ENCODE measurements at places on chromosomes 2 and 18.

GRCh38 chr18:32328379-32328778 lies 138.5 kb downstream of the MEP1B start:
- no peak for DNase-seq

DNA sequence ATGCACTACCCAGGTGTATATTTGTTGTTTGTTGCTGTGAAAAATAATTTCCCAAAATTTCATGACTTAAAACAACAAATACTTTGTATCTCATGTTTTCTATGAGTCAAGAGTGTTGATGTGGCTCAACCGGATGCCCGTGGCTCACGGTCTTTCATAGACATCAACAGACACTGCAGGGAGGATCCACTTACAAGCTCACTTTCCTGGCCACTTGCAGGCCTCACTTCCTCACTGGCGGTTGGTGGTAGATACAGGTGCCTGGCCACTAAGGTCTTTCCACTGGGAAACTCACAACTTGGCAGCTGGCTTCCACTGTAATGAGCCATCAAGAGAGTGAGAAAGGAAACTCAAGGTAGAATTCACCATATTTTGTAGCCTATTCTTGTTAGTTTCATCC lies 662.9 kb downstream of the IRS1 start:
- no peak for DNase-seq

DNA sequence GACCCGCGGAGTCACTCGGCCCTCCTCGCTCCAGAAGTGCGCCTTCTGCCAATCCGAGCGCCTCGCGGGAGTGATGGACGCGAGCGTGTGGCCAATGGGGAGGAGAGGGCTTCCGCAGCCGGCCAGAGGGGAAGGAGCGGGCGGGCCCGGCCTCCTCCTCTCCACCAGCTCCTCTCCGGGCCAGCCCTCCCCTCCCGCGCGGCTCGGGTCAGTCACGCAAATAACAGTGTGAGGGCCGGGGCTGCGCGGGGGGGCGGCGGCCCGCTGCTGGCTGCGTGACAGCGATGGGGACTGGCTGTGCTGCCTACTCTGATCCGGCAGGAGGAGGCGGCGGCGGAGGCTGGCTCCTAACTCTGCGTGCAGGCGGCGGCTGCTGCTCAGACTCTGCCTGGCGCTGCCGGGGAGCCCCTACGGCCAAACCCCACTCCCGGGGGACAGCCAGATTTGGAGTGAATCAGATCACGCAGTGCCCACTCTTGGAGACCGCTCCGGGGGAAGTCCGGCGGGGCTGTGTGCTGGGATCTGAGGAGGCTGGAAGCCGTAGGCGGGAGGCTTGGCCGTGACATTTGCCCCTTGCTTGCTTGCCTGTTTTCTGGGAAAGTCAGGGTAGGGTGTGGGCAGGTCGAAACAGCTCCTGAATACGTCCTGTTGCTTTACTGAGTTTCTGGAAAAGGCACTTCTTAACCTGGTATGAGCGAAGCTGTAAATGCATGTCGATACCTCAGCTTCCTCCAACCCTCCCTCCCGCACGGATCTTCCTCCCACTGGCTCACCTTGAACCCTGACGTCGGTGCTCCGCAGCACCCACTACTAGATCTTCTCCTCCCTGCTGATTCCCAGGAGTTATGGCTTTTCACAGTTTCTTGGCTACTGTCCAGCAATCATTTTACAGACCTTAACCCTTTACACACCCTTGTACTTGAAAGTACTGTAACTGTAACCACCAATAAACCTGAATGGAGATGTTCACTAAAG lies 97.9 kb upstream of the SERTAD2 start:
- no peak for DNase-seq

GRCh38 chr2:152440460-152440859 lies 105.5 kb downstream of the FMNL2 start:
- DNase-seq = no peak

DNA sequence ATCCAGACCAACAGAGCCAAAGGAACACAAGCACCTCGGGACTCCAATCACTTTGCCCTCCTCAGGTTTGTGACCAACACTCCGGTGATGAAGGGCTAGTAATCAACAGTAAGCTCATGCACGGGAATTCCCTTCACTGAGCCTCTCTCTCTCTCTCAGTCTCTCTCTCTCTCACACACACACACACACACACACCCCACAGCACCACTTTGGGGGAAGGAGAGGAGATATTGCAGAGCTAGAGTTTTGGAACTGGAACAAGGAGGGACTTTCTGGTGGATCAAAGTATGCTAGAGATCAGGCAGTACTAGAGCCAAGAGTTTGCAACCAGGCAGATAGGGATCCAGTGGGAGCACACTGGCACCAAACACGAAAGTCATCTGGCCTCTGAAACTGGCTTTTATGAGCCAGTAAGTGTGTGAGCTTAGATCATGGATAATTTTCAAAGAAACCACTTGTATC lies 98.7 kb downstream of the ANKRD44 start:
- DNase-seq = peak; percentile 26

GRCh38 chr2:114515882-114516281 lies 73.4 kb downstream of the DPP10 start:
- no peak for DNase-seq

DNA sequence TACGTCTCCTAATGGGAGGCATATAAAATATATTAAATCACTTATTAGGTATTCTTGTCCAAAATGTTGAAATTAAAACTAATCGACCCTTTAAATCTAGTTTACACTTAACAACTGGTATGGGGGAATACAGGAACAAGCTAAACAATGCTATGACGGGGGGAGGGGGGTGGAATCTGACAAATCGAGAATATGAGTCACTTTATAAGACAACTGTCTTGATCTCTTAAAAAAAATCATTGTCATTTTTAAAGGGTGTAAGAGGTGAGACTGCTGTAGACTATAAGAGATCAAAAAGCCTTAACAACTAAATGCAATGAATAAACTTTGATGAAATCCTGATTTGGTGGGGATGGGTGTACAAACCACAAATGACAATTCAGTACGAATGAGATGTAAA lies 6.0 kb downstream of the MAP3K2 start:
- DNase-seq = no peak

DNA sequence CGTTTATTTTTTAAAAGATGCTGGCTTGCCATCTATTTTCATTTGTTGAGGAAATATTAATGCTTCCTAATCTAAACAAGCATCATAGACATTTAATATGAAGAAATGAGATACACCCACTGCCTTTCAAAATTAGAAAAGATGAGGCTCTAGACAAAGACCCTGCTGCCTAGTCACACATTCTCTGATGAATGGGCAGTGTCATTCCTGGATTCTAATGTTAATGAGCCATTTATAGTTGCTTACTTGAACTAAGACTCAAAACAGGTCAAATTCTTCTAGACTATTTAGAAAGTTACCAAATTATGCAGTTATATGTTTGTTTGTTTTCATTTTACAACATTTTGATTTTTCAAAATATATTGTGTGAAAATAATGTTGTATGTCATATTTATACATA lies 237.6 kb downstream of the CDH7 start:
- DNase-seq = no peak

DNA sequence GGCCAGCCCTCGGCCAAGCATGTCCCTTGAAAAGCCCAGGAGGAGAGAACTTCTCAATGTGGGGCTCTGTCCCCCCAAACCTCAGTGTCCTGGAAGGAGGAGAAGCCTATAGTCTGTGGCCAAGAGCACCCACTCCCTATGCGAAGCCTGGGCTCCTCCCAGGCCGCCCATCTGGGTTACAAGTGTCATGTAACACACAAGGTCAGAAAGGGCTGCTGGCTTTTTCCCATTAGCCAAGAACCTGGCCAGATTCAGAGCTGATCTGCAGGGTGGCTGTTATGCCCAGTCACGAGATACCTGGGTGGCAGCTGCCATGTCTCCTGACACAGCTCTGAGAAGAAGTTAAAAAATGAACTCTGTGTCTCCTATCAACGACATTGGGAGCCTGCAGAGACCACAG lies 170.7 kb downstream of the TNS1 start:
- no peak for DNase-seq

GRCh38 chr2:62471816-62472215 lies 34.2 kb downstream of the TMEM17 start:
- DNase-seq = no peak

GRCh38 chr2:27720004-27720551 lies 51.4 kb upstream of the MRPL33 start:
- DNase-seq = no peak

- no peak for DNase-seq
These were observed 502.8 kb upstream of the LRRTM4 start for GRCh38 chr2:78024996-78025395.

GRCh38 chr18:48848641-48849143 lies 102.1 kb downstream of the SMAD7 start:
- no peak for DNase-seq

- no peak for DNase-seq
These were observed 23.0 kb upstream of the ACTR2 start for GRCh38 chr2:65204461-65205210.

DNA sequence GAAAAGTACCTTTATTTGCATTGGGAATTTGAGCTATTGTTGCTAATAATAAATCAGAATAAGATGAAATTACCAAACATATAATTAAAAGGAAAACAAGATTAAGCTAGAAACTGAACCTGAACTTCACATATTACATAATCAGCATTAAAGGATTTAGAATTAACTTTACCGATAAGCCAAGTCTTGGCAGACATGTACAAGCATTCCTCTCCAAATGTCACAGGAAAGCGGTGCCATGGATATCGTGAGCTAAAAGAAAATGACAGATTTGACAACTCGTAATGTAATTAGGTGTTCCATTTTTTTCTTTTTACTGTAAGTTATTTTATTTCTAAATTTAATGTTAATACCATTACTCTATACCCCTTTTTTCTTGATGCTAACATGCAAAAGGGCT lies 55.1 kb upstream of the CD302 start:
- no peak for DNase-seq

- DNase-seq = no peak
These were observed 483.4 kb downstream of the RNF144A start for GRCh38 chr2:7400628-7401027.

GRCh38 chr2:211688196-211688595 lies 850.4 kb downstream of the ERBB4 start:
- DNase-seq = no peak

GRCh38 chr2:219433666-219434467 lies 776 bp upstream of the SPEG start:
- no peak for DNase-seq

- no peak for DNase-seq
These were observed 23.8 kb upstream of the IL1R2 start for GRCh38 chr2:101967826-101968513.

GRCh38 chr2:38702413-38702812 lies 36.5 kb downstream of the GALM start:
- no peak for DNase-seq

DNA sequence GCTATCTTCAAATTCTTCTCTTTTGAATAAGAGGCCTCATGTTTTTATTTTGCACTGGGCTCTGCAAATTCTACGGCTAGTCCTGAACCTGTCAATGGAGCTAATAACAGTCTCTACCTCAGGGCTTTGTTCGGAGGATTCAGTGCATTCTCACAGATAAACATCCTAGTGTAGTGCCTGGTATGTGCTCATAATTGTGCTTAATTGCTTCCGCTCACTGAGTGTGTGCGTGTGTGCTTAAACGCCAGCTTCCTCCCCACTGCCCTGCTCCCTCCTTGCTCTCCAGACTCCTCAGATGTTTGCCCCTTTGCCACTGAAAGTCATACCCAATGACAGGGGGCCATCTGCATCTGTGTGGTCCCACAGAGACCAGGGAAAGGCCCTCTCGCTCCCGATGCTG lies 6.7 kb downstream of the GYPC start:
- DNase-seq = no peak

- DNase-seq = no peak
These were observed 95.4 kb downstream of the BOD1L2 start for GRCh38 chr18:57242285-57242684.

DNA sequence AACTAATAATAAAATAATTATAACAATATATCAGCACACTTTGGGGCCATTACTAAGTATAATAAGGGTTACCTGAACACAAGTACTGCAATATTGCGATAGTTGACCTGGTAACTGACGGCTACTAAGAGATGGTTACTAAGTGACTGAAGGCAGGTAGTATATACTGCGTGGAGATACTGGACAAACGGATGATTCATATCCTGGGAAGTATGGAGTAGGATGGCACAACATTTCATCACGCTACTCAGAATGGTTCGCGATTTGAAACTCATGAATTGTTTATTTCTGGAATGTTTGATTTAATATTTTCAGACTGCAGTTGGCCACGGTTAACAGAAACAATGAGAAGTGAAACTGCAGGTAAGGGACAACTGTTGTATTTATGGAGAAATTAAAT lies 39.5 kb upstream of the FLACC1 start:
- no peak for DNase-seq

DNA sequence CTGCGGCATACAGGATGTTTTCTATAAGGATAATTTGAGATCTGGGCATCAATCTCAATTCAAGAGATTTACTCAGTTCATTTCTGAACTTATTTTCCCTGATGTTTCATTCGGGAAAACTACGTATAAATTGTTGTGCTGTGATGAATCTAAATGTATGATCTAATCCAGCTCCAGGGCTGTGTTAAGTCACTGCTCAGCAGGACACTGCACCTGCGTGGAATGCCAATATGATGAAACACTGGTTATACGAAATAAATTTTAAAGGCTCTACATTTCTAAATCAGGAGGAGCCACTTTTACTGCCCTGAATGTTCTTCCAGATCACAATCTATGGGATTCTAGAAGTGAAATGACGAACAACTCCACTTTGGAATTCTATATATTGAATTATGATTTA lies 259.0 kb downstream of the HNMT start:
- no peak for DNase-seq

DNA sequence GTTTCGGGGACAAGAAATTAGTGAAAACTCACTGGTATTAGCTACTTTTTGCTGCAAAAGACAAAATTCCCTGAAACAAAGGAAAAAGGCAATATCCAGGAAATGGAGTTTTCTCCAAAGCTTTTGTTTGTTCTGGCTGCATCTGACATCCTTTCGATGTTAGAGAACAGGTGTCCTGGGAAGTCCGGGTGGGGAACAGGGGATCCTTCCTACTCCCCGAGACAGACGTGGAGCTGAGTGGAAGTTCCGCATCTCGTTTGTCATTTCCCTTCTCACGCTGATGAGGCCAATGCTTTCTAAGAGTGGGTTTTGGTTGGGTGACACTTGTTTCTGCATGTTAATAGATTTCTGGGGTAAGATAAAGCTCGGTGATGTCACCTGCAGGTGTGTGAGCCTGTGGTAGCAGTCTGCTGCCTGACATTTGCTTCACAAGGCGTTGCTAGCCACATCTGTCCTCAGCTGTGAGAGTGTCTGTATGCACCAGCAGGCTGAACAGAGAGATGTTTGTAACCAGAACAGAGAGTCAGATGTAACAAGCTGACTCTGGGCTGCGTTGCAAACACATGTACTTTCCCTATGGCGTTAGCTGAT lies 125.9 kb downstream of the ACOXL start:
- DNase-seq = peak; percentile 48
